ENCODE measurements at places on chromosomes 6 and 20.
A peak's percentile ranks its signal among the peaks of the same experiment; 100 is the strongest.

DNA sequence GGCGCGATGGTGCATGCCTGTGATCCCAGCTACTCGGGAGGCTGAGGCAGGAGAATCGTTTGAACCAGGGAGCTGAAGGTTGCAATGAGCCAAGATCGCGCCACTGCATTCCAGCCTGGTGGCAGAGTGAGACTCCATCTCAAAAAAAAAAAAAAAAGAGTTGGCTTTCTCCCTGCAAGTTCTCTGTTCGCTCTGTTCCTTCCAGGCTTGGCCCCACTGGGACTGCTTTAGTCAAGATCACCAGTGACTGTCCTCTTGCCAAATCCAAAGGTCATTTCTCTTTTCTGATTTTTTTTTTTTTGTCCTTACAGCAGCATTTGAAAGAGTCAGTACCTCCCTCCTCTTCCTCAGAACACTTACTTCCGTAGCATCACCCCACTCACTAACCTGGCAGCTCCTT lies 10.8 kb upstream of the GNRH2 start:
- no peak for DNase-seq

- DNase-seq: peak; percentile 44
These were observed 212.8 kb upstream of the CST7 start for GRCh38 chr20:24736131-24736843.

GRCh38 chr6:90547991-90548390 lies 38.9 kb downstream of the MAP3K7 start:
- DNase-seq: no peak

GRCh38 chr6:57248311-57248895 lies 26.3 kb upstream of the RAB23 start:
- DNase-seq: no peak

DNA sequence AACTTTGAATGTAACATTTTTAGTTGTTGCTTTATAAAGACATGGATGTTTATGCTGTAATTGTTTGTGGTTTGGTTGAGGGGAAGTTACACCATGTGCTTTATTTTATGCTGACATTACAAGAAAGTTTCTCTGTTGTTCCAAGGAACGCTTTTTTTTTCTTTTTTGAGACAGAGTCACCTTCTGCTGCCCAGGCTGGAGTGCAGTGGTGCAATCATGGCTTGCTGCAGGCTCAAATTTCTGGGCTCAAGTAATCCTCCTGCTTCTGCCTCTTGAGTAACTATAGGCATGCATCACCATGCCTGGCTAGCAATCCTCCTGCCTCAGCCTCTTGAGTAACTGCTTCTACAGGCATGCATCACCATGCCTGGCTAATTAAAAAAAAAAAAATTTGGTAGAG lies 21.0 kb upstream of the IFNGR1 start:
- peak; percentile 58 for DNase-seq

- DNase-seq: no peak
These were observed 21.1 kb upstream of the THBS2 start for GRCh38 chr6:169274781-169275180.

- DNase-seq: no peak
These were observed 54.9 kb downstream of the CD40 start for GRCh38 chr20:46172961-46173536.

GRCh38 chr6:89045011-89045387 lies 35.6 kb upstream of the PNRC1 start:
- no peak for DNase-seq

DNA sequence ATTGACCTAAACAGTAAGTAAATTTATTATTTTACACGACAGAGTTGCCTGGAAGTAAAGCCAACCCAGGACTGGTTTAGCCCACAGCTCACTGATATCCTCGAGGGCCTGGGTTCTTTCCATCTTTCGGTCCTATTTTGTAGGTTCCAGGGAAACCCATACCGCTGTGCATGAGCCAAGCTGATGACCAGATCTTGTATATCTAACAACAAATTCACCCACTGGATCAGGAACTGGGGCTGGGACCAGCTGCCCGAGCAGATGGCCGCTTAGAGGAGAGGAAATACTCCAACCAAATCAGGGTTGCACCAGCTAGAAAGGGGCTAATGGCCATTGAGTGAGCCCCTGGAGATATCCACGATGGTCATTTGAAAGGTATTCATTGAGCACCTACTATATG lies 139.2 kb downstream of the BACH2 start:
- DNase-seq: no peak

DNA sequence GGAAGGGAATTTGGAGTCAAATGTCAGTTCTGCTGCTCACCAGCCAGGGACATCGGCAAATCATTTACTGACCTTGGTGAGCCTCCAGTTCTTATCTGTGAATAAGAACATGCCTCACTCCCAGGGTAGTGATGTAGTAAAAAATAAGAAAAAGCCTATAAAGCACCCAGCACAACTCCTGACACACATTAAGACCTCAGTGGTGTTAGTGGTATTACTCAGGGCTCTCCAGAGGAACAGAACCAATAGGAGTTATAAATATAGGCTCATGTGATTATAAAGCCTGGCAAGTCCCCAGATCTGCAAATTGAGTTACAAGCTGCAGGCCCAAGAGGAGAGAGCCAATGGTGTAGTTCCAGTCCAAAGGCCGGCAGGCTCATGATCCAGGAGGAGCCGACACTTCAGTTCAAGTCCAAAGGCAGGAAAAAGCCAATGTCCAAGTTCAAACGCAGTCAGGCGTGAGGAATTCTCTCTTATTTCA lies 71.3 kb upstream of the EYA2 start:
- DNase-seq: no peak

DNA sequence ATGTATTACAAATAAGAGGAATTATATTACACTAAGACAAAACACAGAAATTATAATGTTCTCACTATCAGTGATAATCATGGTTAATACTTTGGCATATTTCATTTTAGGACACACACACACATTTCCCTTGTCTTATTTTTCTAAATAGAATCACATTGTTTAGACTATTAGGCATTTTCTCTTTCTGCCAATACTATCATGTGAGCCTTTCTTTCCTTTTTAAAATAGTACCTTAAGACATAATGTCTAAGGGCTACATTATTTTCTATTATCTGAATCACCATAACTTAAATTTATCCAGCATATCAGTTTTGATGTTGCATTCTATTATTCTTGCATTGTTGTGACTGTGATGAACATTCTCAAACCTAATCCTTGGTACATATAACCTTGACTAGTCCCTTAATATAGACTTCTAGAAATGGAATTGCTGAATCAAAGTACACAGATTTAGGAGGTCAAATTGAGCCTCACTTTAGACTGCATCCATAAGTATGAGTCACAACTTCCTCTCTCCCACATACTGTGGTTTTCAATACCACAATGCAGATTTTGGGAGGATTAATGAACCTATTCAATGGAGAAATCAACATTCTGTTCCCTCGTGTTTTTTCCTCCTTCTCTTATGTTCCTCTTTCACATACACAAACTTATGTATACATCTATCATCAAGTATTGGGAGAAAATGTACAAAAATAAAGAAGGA lies 212.6 kb downstream of the MOXD1 start:
- DNase-seq: peak; percentile 85

- DNase-seq: peak; percentile 26
These were observed 841.8 kb downstream of the PHF3 start for GRCh38 chr6:64477391-64477790.

- no peak for DNase-seq
These were observed 641 bp downstream of the DBNDD2 start for GRCh38 chr20:45408646-45409213.

DNA sequence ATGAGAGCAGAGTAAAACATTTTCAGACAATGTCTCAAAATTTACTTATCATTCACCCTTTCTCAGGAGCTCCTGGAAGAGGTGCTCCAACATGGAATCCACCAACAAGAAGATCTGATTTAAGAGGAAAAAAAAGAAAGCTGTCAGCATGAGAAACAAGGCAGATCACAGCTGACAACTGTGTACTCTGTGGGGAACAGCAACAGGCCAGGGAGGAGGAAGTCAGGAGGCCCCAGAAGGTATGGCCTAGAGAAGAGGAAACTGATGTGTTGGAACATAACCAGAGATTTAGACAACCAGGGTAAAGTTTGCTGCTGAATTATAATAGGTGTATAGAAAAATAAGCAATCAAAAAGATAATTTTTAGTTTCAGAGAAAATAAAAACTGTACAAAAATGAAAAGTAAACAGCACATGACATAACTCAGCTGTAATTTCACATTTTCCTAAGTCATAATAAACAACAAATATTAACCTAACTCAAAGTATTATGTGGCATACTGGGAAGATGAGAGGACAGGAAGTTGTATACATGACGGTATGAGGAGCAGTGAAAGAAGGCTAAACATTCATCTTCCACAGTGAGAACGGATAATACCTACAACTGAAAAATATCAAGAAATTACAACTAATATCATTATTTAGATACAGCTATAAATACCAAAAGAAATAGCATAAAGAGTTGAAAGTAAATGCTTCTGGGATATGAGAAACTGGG lies 113.6 kb upstream of the EMILIN3 start:
- peak; percentile 8 for DNase-seq

DNA sequence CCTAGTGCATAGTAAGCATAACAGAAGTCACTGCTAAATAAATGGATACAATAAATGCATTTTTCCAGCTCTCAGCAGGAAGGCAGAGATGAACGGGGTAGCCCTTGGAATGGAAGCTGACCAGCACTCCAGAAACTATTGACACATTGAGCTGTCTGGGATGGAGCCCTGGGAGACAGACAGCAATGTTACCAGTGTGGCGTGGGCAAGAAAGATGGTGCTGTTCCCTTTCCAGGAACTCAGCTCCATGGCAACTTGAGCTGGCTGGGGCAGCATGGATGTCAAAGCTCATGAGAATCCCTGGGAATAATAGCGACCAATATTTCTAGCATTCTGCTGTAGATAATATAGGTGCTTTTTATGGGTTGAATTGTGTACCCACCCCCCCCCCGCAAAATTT lies 104.3 kb upstream of the PTPRT start:
- no peak for DNase-seq

DNA sequence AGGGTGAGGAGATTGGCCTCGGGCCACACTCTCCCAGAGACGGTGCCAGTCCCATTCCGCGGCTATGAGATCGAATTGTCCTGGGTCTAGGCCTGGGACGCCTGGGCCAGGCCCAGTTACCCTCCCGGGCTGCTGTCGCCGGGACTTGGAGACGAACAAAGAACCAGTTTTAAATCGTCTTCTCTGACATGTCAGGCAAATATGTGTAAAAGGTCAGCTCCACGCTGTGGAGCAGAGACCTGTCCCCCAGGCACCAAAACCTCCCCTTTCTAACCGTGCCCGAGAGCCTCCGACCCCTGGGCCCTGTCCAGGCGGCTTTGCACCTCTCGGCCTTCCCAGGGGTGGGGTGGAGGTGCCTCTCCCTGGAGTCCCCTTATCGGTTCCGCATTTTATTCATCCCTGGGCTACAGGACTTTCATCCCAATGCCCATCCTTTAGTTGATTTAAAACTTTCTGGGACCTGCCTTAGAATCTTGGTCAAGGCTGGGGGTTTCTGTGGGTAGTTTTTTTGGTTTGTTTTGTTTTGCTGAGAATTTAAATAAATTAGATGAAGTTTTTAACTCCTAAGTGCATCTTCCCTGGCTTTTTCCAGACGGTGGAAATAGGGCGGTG lies 5.8 kb upstream of the TFAP2A start:
- no peak for DNase-seq

GRCh38 chr6:149289966-149290365 lies 27.5 kb upstream of the TAB2 start:
- no peak for DNase-seq

DNA sequence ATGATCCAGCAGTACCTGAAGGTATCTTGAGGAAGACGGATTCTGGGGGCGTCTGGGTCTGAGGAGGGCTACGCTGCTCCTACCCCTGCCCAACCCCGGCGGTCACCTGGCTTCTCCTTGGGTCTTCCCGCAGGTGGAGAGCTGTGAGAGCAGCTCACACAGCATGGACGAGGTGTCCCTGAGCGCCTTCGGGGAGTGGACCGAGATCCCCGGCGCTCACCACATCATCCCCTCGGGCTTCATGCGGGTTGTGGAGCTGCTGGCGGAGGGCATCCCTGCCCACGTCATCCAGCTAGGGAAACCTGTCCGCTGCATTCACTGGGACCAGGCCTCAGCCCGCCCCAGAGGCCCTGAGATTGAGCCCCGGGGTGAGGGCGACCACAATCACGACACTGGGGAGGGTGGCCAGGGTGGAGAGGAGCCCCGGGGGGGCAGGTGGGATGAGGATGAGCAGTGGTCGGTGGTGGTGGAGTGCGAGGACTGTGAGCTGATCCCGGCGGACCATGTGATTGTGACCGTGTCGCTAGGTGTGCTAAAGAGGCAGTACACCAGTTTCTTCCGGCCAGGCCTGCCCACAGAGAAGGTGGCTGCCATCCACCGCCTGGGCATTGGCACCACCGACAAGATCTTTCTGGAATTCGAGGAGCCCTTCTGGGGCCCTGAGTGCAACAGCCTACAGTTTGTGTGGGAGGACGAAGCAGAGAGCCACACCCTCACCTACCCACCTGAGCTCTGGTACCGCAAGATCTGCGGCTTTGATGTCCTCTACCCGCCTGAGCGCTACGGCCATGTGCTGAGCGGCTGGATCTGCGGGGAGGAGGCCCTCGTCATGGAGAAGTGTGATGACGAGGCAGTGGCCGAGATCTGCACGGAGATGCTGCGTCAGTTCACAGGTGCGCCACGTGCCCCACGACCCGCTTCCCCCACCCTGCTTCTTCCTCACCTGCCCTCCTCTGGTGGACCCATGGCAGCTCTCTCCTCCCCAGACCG lies 166.9 kb upstream of the RNF24 start:
- DNase-seq: no peak

DNA sequence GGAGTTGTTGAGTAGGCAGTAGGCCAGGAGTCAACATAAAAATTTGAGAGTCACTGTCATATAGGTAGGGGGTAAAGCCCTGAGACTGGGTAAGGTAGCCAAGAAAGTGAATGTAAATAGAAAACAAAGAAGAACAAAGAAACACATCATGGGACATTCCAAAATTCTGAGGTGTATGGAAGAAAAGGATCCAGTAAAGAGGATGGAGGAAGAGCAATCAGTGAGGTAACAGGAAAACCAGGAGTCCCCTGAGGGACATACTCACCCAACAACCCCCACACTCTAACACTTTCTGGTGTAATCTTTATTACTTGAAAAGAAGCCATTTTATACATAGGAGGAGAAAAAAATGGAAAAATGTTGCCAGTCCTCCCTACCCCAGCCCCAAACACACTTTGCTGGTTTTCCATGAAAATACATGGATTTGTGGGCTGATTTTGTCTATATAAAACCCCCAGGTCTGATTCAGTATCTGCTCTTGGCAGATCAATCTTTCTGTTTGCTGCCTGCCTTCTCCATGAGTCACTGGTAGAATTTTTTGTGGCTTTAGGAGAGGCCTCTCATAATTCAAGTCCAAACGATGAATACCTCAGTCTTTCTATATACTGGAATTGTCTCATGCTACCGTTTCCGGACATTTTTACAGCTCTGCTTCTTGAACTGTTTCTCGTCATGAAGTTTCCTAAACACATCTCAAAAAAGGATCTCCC lies 271.4 kb upstream of the MAN1A1 start:
- peak; percentile 91 for DNase-seq

GRCh38 chr20:16005021-16005914 lies 568.0 kb downstream of the KIF16B start:
- DNase-seq: no peak

- DNase-seq: no peak
These were observed 210.3 kb downstream of the FOXA2 start for GRCh38 chr20:22374066-22374465.

- DNase-seq: no peak
These were observed 21.2 kb upstream of the CDKN1A start for GRCh38 chr6:36657271-36657670.
